Endodermal cell (in vitro differentiated cells): ENCODE measurements at places on chromosomes 11 and 22. TPM values are rescaled to one million over a fixed set of nuclear protein-coding genes. Genes with fewer than 3 reads are reported as not detected.

The CNTN5 gene
- total RNA-seq: 0.81 and 1.4 TPM in 2 replicates

The PAMR1 gene
- 34.3 and 55.3 TPM in 2 replicates for total RNA-seq

The SLC25A18 gene
- total RNA-seq: 3.0 to 6.9 TPM (median 5.8 TPM) in 3 replicates

The GLYAT gene
- total RNA-seq: not detected in 2 replicates

The CHADL gene
- 0.27 to 1.3 TPM (median 0.77 TPM) in 3 replicates for total RNA-seq

DNA sequence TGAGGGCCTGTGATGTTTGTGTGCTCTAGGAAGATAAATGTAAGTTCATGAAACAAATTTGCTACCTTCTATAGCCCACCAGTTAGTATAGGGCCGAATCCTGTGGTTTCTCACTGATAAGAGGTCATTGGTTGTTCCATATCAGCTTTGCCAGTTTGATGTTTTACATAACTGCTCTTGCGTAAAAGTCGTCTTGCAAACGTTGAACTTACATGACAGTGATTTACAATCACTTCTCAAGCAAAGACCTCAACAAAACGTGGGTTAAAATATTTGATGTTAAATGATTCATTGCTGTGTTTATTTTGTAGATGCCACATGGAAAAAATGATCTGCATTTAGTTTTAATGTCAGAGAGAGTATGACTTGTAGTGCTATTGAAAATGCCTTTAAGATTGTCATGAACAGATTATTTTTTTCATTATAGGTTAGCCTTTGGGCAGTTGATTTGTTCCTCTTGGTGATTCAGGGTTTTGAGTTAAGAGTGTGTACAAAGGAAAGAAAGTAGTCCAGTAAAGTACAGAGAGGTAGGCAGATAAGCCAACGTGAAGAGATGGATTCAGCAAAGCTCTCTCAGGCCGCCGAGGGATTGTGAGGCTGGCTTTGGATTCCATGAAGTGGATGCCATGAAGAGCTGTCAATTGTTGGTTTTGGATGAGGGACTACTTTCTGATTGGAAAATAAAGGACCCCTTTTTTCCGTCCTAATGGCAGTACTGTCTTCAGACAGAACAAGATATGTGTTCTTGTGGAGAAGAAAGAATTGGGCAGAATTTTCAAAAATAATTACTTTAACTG, 2.6 kb downstream of the EWSR1 start:
- DNase-seq: no peak

- DNase-seq: no peak
These were observed 28.4 kb downstream of the ARHGAP32 start for GRCh38 chr11:129163714-129164164.

DNA sequence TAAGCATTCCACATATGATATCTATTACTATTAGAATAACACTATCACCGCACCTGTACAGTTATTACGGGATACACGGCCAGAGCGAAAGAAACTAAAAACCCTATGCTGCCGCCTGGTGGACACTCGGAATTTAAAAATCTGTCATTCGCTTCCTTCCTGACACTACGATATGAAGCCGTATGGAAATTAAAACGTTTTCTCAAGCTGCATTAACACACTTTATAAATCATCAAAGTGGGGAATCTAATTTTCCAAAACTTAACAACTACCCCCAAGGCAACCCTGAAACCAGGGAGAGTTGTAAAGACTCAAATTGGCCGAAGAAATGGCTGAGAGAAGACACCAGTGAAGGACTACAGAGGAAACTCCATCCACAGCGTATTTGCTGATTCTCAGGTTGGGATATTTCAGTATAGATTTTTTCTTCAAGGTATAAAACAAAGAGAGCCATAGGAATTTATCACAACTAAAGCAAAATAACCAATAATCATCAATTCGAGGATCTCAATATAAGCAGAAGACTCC, 1.4 kb downstream of the CCDC73 start:
- DNase-seq: peak; percentile 80

- no peak for DNase-seq
These were observed 18.5 kb downstream of the BLID start for GRCh38 chr11:122097419-122098001.

GRCh38 chr11:80365980-80366379, 925.1 kb upstream of the TENM4 start:
- no peak for DNase-seq

- DNase-seq: peak; percentile 52
These were observed 1629.6 kb downstream of the FAM181B start for GRCh38 chr11:81104051-81104450.

DNA sequence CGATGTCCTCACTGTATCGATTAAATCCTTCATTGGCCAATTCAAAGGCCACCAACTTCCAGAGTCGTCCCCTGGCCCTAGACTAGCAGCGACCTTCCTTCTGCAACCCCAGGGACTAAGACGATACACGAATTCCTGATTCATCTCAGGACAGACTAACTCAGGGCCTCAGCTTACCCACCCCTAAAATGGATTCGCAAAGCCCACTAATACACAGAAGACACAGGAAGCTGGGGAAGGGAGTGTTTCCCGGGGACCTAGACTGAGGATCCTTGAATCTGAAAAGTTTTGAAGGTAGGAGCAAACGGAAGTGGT, 509 bp downstream of the LAMTOR1 start:
- no peak for DNase-seq

DNA sequence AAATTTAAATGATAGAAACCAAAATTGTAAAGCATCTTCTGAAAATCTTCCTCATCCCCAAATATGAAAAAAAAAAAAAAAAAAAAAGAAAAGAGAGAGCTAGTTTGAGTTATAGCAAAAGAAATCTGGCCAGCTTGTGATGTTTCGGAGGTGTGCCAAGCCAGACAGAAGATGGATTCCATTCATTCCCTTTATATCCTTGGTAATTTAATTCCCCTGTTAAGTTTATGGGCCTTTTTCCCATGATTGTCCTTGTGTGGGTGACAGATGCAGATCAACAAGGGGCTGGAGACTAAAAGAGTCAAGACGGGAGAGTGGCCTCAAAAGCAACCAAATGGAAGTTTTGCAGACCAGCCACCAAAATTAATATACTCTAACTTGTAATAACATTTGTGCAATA, 47.6 kb upstream of the PARVA start:
- no peak for DNase-seq

- DNase-seq: peak; percentile 68
These were observed 11.4 kb downstream of the BCL9L start for GRCh38 chr11:118914178-118914918.

DNA sequence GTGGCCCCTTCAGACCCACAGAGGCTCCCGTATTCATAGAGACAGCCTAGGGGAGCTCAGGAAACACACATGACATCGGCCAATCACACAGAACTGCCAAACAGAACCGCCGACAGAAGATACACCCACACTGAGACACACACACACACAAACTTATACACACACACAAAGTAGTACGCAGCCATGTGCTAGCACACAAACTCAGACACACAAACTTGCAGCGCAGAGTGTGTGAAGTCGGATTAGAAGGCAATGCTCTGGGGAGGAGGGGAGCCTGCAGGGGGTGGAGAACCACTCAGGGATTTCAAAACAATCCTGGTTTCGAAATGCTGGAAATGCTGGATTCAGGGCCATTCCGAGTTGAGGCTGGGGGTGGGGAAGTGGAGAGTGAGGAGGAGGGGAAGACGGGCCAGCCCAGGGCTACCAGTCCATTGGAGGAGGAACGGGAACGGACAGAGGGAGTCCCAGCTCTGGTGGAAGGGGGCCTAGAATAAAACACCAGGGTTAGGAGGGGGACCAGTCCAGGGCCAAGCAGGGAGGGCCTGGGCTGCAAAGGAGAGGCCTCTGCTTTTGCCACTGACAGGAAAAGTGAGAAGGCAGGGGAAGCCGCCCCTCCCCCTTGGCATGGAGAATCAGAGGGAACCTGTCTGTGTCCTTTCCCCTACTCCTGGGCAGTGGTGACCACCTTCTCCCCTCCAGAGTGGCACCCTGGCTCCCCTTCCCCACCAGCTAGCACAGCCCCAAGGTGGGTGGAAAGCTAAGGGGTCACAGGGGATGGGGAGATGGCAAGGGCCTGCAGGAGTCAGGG, 4.4 kb downstream of the BCL9L start:
- peak; percentile 93 for DNase-seq

DNA sequence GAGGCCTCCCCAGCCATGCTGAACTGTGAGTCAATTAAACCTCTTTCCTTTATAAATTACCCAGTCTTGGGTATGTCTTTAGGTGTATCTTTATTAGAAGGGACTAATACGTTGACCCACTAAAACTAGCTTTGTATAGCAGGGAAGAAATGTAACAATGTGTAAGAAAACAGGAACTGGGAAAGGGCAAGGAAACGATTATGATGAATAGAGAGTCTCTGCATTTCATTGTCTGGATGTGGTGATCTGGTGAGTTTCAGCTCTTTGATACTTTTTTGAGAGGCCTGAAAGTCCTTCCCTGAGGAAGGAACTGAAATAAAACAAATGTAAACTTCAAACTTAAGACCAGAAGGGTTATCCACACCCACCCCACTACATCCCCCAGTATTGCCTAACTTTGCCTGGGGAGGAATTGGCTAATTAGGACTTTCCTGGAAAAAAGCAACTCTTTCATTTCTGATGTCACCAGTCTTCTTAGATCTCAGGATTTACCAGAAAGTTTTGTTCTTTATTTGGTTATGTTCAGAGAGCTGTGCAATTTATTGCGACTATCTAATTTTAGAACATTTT, 119.0 kb downstream of the LDLRAD3 start:
- no peak for DNase-seq

GRCh38 chr22:24240381-24240780, 4.5 kb downstream of the GGT5 start:
- no peak for DNase-seq

DNA sequence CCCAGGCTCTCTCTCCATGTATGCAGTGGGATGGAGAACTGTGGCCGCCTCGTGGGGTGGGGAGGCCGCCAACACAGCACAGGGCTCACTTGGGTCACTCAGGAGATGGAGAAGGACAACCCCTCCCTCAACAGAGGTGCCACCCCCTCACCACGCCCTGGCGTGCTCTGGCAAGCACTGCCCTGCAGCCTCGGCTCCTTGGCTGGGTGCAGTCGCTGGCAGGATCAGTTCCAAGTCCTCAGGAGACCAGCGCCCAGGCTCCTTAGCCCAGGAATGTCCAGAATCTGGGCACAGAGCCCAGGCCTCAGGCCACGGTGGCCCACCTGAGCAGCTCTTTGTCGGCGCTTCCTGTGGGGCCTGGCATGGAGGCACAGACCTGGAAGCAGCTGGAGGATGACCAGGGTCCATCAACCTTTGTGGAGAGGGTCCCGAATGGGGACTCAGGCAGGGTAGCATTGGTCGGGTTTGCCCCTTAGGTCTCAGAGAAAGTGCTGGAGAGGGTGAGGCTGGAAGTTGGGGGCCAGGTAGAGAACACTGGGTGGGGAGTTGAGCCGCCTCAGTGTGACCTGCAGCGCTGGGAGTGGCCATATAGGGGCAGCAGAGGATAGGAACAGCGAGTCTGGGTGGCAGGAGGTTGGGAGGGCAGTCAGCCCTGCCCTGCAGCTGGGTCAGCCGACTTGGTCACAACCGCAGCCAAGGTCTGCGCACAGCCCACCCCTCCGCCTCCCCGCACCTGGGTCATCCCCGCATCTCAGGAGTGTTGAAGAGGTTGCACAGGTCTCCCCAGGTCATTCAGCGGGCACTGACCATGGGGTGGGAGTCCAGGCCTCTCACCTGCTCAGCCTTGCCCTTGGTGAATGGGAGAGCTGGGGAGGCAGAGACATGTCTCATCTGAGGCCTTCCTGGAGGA, 8.2 kb downstream of the SUSD2 start:
- peak; percentile 93 for DNase-seq

- no peak for DNase-seq
These were observed 39.4 kb upstream of the DEUP1 start for GRCh38 chr11:93291110-93291509.

DNA sequence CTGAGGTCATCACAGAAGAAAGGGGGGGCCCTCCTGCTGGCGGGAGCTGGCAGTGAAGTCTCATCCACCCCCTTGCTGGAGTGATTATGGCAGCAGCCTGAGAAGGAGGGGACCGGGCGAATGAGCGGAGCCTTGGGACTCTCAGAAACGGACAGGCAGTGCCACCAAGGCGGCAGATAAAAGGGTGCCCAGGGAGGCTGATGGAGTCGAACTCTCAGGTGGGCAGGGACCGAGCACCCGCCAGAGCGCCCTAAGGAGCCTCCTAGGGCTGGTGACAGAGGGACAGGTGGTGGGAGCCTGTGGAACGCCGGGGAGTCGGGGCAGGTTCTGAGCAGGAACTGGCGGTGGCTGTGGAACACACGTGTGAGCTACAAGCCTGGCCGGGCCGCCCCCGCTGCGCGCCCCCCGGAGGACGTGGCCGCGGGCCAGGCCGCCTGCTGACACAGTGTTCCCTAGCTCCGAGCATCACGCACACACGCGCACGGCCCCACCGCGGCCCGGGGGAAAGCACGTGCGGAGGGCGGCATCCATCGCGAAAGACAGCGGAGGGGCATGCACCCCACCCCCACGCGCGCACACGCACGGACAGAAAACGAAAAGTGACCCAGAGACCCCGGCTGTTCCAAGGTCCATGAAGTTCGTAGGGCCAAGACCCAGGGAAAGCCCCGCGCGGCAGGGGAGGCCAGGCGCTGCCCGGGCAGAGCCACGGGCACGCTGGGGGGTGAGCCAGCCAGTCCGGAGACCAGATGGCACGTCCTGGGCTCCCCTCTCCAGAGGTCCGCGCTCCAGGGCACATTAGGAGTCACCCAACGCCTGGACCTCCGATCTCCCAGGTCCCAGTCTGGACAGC, 1.0 kb downstream of the VWCE start:
- peak; percentile 74 for DNase-seq

GRCh38 chr11:26949846-26950245, 44.1 kb upstream of the FIBIN start:
- no peak for DNase-seq

GRCh38 chr11:94630221-94630620, 63.1 kb downstream of the PIWIL4 start:
- DNase-seq: no peak

- no peak for DNase-seq
These were observed 52.9 kb downstream of the TIMP3 start for GRCh38 chr22:32854351-32854804.

- DNase-seq: no peak
These were observed 7.5 kb upstream of the ANKRD13D start for GRCh38 chr11:67281552-67282150.

- DNase-seq: no peak
These were observed 18.4 kb downstream of the NEAT1 start for GRCh38 chr11:65440831-65441499.

DNA sequence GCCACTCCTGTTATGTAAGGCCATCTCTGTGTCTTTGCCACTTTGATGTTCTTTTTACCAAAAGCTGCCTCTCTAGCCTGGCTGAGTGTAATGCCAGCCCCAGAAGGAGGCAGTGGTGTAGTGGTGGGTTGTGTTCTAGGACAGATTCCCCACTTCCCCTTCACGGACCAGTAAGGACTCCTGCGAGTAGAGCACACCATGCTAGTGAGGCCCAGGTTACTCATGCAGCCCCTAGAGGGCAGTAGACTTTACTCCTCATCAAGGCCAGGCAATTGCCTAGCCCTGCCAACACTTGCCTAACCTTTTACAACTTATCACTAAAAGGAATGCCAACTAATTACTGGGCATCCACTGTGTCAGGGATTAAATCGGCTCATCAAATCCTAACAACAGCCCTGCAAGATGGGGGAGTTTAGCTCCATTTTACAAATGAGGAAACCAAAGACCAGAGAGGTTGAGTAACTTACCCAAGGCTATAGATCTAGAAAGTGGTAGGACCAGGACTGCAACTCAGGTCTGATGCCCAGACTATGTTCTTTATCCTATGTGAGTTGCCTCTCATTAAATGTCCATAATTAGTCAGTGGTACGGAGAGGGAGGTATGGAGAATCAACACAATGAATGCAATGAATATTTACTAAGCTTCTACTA, 75.3 kb downstream of the APIP start:
- peak; percentile 69 for DNase-seq
